Globus pallidus (tissue), 1 donor: ENCODE measurements at places on chromosomes 7 and 10.

DNA sequence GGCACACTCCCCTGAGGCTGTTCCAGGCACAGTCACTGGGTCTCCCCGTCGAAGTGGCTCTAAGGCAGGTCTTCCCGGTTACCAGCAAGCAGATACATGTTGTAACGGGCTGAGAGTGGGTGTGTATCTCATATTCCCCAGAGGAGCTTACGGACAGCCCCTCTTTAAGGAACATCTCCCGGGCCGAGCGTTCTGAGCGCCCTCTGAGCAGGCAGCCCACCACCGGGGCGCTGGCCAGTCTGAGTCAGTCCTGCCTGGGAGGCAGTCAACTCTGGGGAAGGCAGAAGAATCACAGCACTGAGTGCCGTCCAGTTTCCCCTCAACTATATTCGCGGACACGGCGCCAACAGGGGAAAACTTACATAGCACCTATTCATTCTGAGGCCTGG, 117.4 kb downstream of the LHPP start:
- no peak for DNase-seq

- DNase-seq: no peak
Measured at GRCh38 chr7:46968003-46968402, 613.9 kb downstream of the TNS3 start.

DNA sequence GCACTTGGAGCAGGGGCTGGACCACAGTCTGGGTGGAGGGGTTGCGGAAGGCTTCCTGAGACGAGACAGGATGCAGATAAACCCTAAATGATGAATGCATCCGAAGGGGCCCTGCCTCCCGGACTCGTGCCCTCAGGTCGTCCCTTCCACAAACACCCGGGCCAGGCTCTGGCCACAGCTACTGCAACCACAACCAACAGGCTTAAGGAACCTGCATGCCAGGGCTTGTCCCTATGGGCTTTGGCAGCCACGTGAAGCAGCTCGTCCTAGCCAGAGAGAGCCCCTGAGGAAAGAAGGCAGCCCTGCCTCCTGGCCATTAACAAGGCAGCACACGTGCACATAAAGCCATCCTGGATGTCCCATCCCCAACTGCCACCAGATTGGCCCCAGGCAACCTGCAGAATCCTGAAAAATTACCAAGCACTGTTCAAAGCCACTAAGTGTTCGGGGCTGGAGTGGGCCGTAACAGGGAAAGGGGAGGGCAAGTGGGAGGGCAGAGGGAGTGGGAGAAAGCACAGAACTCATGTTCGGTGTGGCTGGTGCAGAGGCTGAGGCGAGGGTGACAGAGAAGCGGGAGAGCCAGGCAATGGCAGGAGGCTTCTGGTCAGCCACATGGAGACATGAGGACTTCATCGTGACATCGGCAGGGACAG, 62.7 kb downstream of the MAD1L1 start:
- DNase-seq: no peak

- DNase-seq: no peak
Measured at GRCh38 chr7:47807756-47808155, 140.5 kb downstream of the PKD1L1 start.

DNA sequence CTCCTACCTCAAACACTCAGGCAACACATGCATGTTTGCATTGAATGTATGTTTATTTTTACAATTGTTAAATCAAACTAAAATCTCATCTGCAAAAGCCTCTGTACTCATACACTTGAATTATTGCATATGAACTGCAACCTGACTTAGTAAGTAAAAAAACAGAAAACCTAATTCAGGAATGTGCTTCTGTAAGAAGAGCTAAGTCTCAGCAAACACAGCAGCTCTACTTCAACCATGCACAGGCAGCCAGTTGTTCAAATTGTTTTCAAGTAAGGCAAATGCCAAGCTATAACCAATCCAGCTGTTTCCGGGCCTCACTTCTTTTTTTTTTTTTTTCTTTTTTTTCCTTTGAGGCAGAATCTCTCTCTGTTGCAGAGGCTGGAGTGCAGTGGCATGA, 93.5 kb upstream of the MALRD1 start:
- DNase-seq: no peak

GRCh38 chr7:132495936-132496335, 80.3 kb downstream of the PLXNA4 start:
- no peak for DNase-seq

- DNase-seq: no peak
Measured at GRCh38 chr10:59623133-59624121, 86.2 kb downstream of the SLC16A9 start.

- DNase-seq: no peak
Measured at GRCh38 chr10:77493239-77493806, 144.3 kb downstream of the KCNMA1 start.

- no peak for DNase-seq
Measured at GRCh38 chr7:138865843-138866242, 67.8 kb upstream of the ATP6V0A4 start.

GRCh38 chr10:52128056-52128683, 185.9 kb upstream of the DKK1 start:
- no peak for DNase-seq

GRCh38 chr7:150801242-150801945, 825 bp downstream of the TMEM176A start:
- DNase-seq: no peak

DNA sequence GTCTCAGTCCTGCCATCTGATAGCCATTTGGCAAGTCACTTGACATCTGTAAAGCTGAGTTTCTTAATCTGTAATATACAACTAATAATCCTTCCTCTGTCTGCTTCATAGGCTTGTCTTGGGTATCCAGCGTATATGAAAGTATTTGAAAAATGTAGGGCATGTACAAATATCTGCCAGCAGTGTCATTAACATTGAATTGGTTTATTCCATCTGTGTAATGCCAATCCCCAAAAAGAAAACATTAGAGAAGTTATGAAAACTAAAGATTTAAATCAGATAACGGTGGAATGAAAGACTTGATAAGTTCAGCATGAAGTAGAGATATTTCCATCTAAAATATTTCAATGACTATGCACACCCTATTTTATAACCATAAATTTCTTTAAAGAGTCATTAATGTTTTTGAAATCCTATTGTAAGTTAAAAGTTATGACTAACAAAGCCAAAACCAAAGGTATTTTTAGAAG, 9.8 kb upstream of the RTKN2 start:
- no peak for DNase-seq

DNA sequence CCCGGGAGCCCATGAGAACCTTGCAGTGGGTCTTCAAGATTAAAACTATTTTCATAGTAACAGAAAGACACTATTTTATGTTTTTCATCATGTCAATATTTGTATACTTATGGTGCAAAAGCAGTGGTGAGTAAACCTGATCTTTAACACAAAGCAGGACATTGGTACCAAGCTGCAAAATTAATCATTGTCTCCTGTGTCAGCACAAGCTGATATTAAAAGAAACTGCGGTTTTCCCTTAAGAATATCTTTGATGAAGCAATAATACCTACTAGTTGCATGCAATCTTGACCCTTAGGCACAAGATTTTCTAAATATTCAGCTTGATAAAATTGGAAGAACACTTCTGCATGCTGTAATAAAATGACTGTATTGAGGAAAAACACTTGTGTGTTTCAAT, 121.7 kb downstream of the MDFIC start:
- DNase-seq: no peak

- no peak for DNase-seq
Measured at GRCh38 chr7:32250471-32251260, 180.5 kb upstream of the PDE1C start.
